ENCODE measurements at places on chromosomes 4 and X.

GRCh38 chr4:89296399-89296798, 11.2 kb downstream of the GPRIN3 start:
- DNase-seq, result no peak

DNA sequence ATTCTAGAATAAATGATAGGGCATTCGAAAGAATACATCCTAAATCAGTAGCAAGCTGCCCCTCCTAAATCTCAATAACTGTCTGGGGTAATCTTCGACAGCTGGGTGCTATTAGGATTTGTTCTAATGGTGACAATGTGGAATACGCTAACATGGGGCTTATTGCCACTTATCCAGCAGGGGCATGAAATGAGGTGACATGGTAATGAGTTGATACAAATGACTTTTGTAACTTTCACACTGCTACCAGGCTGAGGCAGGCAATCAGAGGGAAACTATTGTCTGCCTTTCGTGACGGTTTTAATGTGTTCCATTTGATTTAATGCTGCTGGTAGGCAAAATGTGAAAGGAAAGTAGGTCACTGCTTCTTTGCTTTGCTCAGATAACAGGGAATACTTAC, 1047.4 kb upstream of the PABPC4L start:
- DNase-seq, result no peak

GRCh38 chr4:103079621-103080020, 3.1 kb upstream of the SLC9B2 start:
- DNase-seq, result no peak

- DNase-seq, result no peak
These were observed 134.7 kb downstream of the STIM2 start for GRCh38 chr4:26995316-26995715.

DNA sequence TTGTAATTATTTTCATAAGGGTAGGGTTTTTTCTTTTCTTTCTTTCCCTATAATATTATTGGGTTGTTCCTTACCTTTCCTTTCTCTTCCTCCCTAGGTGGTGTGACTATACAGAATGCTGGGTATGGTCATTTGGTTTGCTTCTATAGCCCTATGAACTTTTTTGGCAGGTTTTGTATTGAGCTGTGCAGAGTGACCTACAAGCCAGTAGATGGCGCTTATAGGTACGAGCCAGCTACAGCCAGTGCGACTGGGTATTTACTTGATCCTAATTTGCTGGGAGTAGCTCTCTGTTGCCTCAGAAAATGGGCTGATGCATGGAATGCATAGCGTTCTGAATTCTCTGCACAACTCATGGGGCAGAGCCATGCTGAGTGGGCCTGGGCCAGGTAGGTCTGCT, 423.3 kb downstream of the MAGEE1 start:
- DNase-seq, result no peak

Measured in adrenal gland (tissue), 19 donors.